LHCN-M2 (cell line): ENCODE measurements at places on chromosomes 13 and 19. TPM values are rescaled to one million over a fixed set of nuclear protein-coding genes. Genes with fewer than 3 reads are reported as not detected.

DNA sequence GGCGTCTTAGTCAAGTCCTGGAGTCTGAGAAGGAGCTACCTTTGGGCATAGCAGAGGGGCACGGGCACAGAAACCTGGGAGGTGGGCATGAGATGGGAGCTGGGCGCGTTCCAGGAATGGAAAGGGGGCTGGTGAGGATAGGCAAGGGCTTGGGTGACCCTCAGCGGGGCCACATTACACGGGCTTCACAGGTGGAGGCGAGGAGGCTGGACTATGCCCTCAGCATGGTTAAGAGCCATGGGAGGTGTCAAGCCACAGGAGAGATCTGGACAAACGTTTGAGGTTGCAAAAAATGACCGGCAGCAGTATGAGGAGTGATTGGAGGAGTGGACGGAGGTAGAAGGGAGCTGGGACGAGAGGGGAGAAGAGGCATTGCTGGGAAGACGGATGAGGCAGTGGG, 21.5 kb downstream of the NECTIN2 start:
- no peak for DNase-seq

DNA sequence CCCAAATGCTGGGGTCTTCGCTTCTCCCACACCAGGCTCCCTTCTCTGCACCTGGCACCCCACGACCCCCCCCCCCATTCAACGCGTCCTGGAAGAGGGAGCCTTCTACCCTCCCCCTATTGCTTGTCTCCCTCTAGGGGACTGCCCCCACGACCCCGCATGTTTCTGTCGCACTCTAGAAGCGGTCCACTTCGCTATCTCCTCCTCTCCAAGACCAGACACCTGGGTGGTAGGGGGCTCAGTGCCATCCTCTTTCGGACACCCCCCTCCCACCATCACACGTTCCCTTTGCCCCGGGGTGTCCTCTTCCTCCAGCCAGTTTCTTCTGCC, 1.5 kb downstream of the TGFB1 start:
- no peak for DNase-seq

PSG3 gene
- total RNA-seq = not detected in 2 replicates

ABHD8 gene
- total RNA-seq = 25.9 and 26.5 TPM in 2 replicates

GRCh38 chr19:23762548-23762883, 3.8 kb upstream of the ZNF681 start:
- DNase-seq = no peak

C13orf46 gene
- total RNA-seq = 0.11 and 0.13 TPM in 2 replicates

CGB3 gene
- total RNA-seq = not detected in 2 replicates

- no peak for DNase-seq
Observed at GRCh38 chr19:55340784-55341147, 1.1 kb downstream of the KMT5C start.

- no peak for DNase-seq
Observed at GRCh38 chr19:38867171-38867780, 10.8 kb downstream of the RINL start.

DNA sequence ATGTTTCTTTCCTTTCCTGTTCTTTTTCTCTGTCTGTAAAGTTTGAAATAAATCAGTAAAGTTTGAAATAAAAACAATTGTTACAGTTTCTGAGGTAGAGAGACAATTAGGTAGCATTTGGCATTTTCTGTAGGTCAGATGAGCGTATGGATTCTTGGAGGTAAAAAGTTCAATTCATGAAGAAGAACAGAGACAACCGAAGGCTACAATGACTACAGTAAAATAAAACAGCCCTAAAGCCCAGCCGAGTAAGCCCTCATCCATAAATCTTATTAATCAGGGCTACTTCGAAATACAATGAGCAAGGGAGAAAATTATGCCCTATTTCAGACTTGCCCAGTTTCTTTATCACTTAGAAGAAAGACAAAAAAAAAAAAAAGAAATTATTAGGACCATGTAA, 941.9 kb upstream of the SLC10A2 start:
- no peak for DNase-seq

- DNase-seq = no peak
Observed at GRCh38 chr13:87778128-87778527, 107.0 kb downstream of the SLITRK5 start.

FSD1 gene
- 11.7 and 13.8 TPM in 2 replicates for total RNA-seq

DNA sequence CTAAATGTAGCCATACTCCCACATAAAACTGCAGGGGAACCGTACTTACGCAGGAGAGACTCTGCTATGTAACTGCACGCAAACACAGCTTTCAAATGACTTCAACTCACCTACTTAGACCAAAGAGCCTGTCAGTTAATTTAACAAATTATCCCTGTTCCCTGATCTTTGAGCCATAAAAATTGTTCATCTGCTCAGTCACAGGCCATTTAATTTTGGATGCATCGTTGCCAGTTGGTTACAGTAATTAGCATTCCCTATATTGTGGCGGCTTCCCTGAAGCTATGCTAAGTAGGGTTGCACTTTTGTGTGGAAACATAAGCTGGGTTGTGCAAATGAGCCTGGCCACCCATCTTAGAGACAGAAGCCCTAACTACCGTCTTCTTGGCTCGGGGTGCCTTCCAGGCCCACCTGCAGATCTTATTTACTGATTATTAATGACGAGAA, 21.2 kb upstream of the OBI1 start:
- DNase-seq = no peak

OSCAR gene
- total RNA-seq = 0.23 and 1.5 TPM in 2 replicates

DNA sequence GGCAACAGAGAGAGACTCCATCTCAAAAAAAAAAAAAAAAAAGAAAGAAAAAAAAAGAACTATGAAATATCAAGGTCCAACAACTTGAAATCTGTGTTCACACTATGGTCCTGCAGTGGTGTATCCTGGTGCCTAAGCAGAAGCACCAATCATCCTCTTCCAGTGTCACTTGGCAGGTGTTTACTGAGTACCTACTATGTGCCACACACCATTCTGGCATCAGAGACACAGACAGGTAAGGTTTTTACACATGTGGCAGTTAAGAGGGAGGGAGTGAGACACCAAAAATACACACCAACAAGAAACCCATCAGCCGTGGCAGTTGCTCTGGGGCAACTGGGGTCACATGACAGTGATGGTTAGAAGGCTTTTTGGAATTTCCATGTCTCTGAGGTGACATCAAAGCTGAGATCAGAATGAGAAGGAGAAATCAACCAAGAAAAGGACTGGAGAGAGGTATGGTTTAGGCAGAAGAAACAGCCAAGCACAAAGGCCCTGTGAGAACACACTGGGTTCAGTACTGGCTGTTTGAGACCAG, 17.6 kb downstream of the PBX4 start:
- no peak for DNase-seq

GRCh38 chr19:53518121-53518520, 19.8 kb upstream of the ZNF331 start:
- DNase-seq = no peak
